ENCODE measurements at places on chromosomes 2 and 18.

- DNase-seq: peak; percentile 30
These were observed 388.0 kb upstream of the SYT4 start for GRCh38 chr18:43665105-43665788.

- DNase-seq: no peak
These were observed 119.1 kb downstream of the BMPR2 start for GRCh38 chr2:202495230-202495604.

- no peak for DNase-seq
These were observed 487.2 kb upstream of the RAB12 start for GRCh38 chr18:8121942-8122480.

GRCh38 chr2:171319164-171319810 lies 114.5 kb downstream of the METTL8 start:
- DNase-seq: no peak

GRCh38 chr18:48548011-48548771 lies 9.4 kb downstream of the CTIF start:
- no peak for DNase-seq

GRCh38 chr2:24088821-24089359 lies 4.3 kb upstream of the TP53I3 start:
- DNase-seq: no peak

- DNase-seq: no peak
These were observed 247.6 kb upstream of the TNP1 start for GRCh38 chr2:217107480-217107879.

GRCh38 chr2:8558956-8559355 lies 122.9 kb upstream of the ID2 start:
- DNase-seq: no peak

DNA sequence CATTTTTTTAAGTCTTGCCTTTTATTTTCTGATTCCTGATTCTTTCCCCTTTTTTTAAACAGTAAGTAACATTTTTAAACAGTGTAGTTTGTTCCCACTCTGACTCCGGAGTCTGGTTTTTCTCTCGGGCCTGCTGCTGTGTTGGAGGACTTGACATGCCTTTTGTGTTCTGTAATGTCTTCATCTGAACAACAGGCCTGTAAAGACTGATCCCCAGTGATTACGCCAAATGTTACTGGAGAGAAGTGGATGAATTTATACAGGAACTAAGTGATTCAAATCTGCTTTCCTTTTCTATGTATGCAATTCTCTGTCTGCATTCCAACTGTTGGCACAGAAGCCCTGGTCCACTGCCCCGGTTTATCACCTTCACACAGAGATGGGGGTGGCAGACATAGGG lies 54.3 kb upstream of the RMDN2 start:
- peak; percentile 11 for DNase-seq

DNA sequence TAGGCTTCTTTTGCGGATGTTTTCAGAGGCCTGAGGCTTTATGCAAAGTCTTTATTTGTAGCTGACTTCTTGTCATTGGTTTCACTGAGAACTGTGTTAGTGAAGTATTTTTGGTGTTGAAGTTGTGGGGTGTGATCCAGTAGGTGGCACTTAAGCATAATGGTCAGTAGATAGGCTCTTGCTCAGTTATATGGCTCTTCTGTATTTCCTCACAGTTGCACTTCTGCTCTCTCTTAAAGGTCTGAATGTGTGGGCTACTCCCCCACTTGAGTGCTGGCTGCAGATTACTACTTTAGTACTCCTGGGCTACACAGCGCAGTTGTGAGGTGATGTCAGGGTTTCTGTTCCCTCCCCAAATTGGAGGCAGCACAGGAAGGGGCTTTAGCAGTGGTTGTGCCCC lies 133.8 kb upstream of the SCN7A start:
- no peak for DNase-seq

GRCh38 chr2:109439390-109439786 lies 174.4 kb downstream of the SEPTIN10 start:
- no peak for DNase-seq

GRCh38 chr2:76599732-76600368 lies 889.1 kb upstream of the GCFC2 start:
- DNase-seq: peak; percentile 26

GRCh38 chr18:13430663-13431062 lies 212.1 kb downstream of the LDLRAD4 start:
- DNase-seq: no peak

GRCh38 chr18:55458456-55459203 lies 129.4 kb downstream of the TCF4 start:
- DNase-seq: no peak

GRCh38 chr2:43458014-43458628 lies 137.7 kb downstream of the THADA start:
- DNase-seq: no peak

GRCh38 chr2:166240387-166241313 lies 112.8 kb upstream of the SCN1A start:
- DNase-seq: no peak

- no peak for DNase-seq
These were observed 155.2 kb downstream of the TWIST2 start for GRCh38 chr2:239002954-239003623.

- no peak for DNase-seq
These were observed 200.3 kb downstream of the PRKCE start for GRCh38 chr2:45851576-45852304.

DNA sequence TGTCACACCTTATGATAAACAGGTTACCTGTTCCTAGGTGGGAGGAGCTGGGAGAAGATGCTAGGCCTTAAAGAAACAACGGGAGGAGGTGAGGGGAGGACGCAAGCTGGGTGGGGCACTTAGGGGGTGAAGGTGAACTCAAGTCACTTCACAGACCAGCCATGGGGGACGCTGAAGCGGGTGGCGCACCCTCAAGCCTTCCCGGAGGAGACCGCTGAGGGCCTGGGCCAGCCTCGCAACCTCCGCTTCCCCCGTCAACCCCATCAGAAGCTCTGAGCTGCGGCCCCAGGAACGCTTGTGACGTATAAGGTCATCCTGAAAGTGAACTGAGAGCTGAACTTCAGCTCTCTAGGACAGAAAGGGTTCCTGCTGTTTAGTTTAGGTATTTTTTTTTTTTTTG lies 133.5 kb downstream of the MBP start:
- DNase-seq: no peak
